ENCODE measurements at places on chromosomes 3 and 15.
A peak's percentile ranks its signal among the peaks of the same experiment; 100 is the strongest.

DNA sequence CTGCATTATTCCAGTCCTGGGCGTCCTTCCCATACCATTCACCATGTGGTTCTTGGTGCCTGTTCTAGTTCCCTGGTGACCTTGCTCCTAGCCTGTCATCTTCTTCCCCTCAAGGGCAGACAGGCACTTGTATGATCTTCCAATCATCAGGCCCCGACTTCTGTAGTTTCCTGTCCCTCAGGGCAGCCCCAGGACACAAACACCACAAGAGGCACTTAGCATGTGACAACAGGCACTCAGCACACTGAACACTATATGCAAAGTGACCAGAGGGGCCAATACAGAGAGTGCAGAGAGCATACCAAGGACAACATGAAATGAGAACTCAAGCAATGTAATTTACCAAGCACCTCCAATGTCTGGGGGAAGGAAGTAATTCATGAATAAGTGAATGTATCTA lies 17.9 kb downstream of the TMEM40 start:
- no peak for DNase-seq

DNA sequence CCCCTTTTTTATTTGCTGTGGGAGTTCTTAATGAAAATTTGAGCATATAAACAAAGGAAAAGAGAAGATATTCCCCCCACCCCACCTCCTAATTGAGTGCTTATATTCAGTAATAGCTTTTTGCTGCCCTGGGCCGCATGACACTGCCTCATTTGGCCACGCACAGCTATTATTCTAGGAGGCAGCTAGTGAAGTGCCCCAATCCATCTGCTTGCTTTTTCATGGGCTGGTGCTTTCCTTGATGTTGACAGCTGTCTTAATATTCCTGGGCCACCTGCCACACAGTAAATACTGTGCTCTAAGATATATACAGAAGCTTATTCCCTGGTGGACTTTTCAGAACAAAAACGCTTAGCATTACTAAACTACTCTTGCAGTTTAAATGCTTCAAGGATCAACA lies 3.8 kb upstream of the CRYBG3 start:
- DNase-seq: peak; percentile 50

DNA sequence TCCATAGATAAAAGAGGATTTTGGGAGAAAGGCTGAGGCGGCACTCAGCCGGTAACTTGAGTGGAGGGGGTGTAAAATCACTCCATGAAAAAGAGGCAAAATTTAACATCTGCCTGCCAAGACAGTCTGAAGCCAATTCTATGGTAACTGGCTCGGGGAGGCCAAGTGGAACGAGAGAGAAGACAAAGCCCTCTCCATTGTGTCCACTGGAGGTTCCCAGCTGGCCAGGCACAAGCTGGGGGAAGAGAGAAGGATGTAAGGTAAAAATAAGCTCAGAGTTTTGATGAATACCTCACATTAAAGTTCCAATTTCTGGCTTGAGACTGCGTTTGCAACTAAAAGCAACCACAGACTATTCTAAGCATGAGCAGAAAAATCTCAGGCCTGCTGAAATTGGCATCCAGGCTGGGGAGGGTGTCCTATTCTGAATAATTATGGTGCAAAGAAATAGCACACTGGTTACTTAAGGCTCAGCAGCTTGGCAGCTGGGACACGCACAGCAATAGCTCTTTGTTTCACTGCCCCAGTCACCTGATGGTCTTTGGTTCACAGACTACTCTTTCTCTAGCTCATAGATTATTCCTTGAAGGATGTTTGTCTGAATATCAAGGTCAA lies 48.8 kb downstream of the CHRD start:
- no peak for DNase-seq

GRCh38 chr3:197151580-197151979 lies 122.0 kb upstream of the MELTF start:
- peak; percentile 23 for DNase-seq

- no peak for DNase-seq
These were observed 10.2 kb downstream of the MITF start for GRCh38 chr3:69749461-69749860.

GRCh38 chr3:46228260-46229242 lies 13.7 kb upstream of the CCR3 start:
- DNase-seq: no peak

DNA sequence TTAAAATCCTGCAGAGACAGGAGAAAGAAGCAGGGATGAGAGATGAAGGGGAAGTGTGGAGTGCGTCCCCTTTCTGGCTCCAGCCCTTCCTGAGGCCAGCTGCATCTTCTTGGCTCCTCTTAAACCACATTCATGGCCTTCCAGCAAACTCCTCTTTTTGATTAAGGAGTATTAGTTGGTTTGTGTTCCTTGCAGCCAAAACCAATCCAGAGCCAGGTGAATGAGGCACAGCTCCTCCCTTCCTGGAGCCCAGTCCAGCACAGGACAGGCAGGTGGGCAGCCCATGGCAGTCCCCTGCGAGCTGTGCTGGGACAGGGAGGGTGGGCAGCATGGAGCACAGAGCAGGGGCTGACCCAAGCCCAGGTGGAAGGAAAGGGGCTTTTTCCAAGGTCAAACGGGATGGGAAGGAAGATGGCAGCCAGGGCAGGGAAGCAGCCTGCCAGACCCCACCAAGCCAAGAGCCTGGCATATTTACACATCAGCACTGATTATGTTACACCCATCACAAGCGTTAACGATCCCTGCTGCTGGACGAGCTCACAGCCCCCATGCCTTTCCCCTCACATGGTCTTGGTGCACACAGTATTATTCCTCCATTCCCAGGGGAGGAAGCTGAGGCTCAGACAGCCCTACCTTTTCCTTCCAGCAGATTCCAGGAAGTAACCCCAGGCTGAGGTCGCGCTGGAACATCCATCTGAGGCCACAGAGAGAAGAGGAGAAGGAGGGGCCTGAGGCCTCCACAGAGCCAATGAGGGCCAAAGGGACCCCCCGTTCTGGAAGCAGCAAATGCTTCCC lies 175.6 kb downstream of the SMAD6 start:
- DNase-seq: no peak

GRCh38 chr3:71591101-71591500 lies 7.6 kb upstream of the FOXP1 start:
- DNase-seq: no peak

GRCh38 chr3:43872301-43872700 lies 181.6 kb downstream of the ABHD5 start:
- no peak for DNase-seq

- no peak for DNase-seq
These were observed 7.6 kb downstream of the CTSH start for GRCh38 chr15:78937132-78937739.

GRCh38 chr15:70029297-70029701 lies 68.4 kb downstream of the TLE3 start:
- no peak for DNase-seq

DNA sequence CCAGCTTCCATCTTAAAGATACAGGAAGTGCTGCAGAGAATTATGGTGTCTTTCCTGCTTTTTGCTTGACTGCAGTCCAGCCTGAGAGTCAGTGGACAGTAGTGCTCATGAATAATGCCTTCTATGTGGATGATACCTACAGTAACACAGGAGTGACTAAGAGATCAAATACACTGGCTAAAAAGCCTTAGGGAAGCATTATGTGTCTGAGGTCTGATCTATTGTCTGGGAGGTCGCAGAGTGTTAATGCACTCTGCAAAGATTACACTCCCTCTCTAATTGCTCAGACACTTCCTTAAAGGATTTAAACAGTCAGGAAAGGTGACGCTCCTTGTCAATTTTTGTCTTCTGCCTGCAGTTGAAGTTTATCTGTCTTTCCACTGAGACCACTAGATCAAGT lies 183.6 kb downstream of the MCTP2 start:
- DNase-seq: no peak

GRCh38 chr15:97984157-97984556 lies 23.7 kb downstream of the ARRDC4 start:
- DNase-seq: no peak

- peak; percentile 80 for DNase-seq
These were observed 9.7 kb downstream of the ETV5 start for GRCh38 chr3:186099178-186099577.

DNA sequence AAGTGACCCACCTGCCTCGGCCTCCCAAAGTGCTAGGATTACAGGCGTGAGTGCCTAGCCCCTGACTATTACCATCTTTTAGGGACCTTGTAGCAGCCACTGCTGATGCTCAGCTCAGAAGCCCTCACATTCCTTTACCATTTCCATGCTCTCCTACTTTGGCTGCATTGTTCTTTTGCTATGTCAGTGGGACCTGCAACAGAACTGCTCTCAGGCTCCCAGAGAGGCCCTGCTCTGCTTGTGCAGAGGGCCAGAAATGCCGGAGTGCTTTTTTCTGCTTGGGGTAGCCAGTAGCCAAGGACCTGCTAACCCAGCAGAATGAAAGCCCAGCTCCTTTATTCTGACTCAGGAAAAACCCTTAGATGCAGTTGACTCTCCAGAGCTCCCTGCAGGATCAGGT lies 18.3 kb upstream of the PROK2 start:
- no peak for DNase-seq

Data from BE2C (cell line).